Stomach (tissue), 19 donors: ENCODE measurements at places on chromosomes 12 and 14. TPM values are rescaled to one million over a fixed set of nuclear protein-coding genes. Genes with fewer than 3 reads are reported as not detected.

- no peak for DNase-seq
These were observed 2.1 kb downstream of the TMEM30B start for GRCh38 chr14:61279082-61279481.

GRCh38 chr12:47709237-47709636, 3.4 kb upstream of the RPAP3 start:
- no peak for DNase-seq

DNA sequence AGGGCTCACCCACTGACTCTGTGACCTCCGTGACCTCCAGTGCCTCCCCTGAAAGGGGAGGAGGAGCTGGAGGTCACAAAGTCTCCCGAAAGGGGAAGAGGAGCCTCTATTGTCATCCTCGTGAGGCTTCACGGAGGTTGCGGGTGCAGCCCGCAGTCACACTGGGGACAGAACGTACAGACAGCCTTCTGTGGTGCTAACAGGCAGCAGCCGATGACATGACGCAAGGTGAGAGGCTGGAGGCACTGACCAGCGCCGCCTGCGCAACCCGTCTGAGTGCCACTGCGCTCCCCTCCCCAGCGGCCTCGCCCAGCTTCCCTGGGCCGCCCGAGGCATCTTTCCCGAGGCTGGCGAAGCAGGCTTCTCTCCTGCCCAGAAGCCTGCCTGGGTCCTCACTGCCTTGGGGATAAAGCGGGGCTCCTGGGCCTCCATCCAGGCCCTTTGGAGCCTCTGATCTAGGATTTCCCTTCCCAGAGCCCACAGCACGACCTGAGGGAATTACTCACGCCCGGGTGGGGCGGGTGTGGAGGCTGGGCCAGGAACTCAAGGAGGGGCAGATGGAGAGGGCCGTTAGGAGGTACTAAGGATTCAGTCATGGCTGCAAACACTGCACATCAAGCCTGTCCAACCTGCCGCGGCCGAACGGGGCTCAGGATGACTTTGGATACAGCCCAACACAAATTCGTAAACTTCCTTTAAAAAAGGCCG, 12.3 kb upstream of the LBHD2 start:
- no peak for DNase-seq

DNA sequence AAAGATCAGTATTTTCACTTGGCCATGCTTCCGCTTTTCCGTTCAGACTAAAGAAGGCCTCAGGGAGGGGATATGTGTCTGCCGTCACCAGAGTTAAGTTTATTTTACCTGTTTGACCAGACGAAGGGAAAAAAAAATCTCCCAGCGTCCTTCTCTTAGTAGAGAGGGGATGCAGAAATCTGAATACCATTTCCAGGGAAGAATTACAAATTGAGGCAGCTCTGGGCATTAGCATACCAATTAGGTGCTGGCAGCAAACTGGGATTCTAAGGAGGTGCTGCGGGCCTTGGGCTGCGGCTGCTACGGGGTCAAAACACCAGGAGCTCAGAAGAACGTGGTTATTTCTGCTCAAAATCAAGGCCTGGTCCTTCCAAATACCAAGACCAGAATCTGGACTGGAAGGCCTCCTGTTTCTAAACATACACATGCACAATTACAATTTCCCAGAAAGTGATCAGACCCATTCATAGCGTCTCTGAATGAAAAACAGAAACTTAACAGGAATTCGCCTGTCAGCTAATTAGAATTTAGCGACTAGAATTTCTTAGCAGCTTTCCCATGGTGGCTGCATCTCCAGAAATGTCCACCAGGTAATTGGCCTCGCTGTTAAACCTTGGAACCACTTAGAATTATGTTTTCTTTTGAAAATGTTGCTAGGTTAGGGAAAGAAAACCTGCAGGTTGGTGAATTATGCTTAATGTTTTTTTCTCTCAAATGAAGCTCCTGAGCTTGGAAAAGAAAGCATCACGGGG, 617.0 kb downstream of the VRK1 start:
- no peak for DNase-seq

GRCh38 chr12:121288158-121288845, 8.2 kb downstream of the CAMKK2 start:
- DNase-seq, result no peak

DNA sequence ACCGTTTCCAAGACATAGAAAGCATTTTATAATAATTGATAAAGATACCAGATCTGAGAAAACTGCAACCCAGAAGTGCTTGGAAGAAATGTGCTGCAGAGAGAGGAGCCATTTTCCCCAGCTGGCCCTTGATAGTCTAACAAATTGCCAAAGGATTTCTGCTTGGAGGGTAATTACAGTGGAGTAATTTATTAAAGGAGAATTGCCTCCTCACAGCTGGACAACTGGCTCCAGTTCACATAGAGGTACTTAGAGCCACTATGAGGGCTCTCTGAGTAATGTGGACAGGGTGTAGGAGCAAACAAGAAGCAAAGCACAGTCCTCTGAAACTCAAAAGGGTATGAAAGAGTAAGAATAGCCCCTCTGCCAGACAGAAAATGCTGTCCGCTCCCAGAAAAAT, 335.6 kb downstream of the SYT1 start:
- DNase-seq, result no peak

GRCh38 chr12:107094183-107094448, 767 bp upstream of the CRY1 start:
- no peak for DNase-seq

DNA sequence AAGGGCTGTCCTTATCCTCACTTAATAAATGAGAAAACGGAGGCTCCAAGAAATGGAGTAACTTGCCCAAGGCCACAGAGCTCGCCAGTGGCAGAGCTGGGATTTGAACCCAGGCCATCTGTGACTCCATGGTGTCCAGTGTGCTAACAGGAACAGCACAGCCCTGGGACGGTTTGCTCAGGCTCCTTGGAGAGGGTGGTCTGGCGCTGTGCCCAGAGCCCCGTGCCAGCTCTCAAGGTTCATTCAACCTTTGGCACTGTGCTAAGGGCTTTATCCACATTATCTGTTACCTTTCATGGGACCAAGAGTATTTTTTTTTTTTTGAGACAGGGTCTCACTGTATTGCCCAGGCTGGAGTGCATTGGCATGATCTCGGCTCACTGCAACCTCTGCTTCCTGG, 8.1 kb downstream of the DAO start:
- no peak for DNase-seq

DNA sequence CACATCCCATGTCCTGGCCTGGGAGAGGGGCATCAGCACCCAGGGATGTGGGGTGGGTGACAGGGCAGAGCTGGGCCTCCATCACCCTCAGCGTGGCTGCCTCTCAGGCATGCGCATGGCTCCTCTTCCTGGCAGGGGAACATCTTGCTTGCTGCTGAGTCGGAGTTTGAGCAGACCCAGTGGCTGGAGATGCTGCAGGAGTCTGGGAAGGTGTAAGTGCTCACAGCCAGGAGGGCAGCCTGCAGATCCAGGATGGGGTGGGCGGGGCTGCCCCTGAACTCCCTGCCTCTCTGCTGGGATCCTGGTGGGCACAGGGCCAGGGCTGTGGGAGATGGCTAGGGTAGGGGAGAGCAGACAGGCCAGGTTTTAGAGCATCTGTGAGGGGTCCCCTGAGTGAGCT, 16.2 kb downstream of the PLEKHD1 start:
- no peak for DNase-seq

DNA sequence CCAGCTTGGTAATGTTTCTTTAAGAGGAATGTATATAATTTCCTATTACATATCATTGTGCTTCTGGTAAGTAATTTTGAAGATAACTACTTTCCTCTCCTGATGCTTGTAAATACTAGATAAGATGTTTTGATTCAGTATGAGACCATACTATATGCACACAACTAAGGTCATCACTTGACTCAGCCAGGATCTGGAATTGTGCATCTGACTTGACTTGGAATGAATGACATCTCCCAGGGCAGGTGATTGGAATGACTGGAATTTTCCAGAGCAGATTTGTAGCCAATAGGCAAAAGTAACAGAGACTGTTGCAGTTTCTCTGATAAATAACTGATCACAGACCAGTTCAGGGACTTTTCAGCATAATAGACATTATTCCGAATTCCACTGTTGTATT, 11.1 kb downstream of the BEST3 start:
- no peak for DNase-seq

- DNase-seq, result no peak
These were observed 221.5 kb upstream of the G2E3 start for GRCh38 chr14:30337456-30337855.

- no peak for DNase-seq
These were observed 44.3 kb downstream of the IFNG start for GRCh38 chr12:68115281-68115680.

SVOP gene
- 0.37 TPM for total RNA-seq

ASCL1 gene
- total RNA-seq, result 0.45 TPM

PFDN5 gene
- 280 TPM for total RNA-seq

EXOC5 gene
- 19.4 TPM for total RNA-seq

ABCD4 gene
- total RNA-seq, result 108 TPM

MNAT1 gene
- 60.4 TPM for total RNA-seq

OAS2 gene
- 21.4 TPM for total RNA-seq

LRRK2 gene
- 28.1 TPM for total RNA-seq

SIX6 gene
- total RNA-seq, result not detected
